Stimulated activated CD8-positive, alpha-beta memory T cell treated with anti-CD3 and anti-CD28 coated beads, Interleukin-4, amount 100 ng/mL, for 4 hours (primary cell): ENCODE measurements at places on chromosomes 1 and 21.

DNA sequence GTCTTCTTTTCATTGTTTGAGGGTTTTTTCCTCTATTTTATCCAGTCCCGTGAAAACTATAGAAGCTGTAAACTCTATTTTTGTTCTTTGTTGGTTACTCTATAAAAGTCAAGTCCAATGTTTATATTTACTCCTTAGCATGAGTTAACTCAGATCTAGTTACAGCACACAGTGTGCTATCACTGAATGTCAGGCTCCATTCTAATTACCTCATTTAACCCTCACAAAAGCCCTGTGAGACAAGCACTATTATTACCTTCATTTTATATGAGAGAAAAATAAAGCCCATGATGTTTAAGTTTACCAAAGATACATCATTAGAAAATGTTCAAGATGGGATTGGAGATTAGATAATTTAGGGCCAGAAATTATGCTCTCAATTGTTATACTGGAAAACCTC, 251.4 kb upstream of the SNX7 start:
- DNase-seq, result no peak

DNA sequence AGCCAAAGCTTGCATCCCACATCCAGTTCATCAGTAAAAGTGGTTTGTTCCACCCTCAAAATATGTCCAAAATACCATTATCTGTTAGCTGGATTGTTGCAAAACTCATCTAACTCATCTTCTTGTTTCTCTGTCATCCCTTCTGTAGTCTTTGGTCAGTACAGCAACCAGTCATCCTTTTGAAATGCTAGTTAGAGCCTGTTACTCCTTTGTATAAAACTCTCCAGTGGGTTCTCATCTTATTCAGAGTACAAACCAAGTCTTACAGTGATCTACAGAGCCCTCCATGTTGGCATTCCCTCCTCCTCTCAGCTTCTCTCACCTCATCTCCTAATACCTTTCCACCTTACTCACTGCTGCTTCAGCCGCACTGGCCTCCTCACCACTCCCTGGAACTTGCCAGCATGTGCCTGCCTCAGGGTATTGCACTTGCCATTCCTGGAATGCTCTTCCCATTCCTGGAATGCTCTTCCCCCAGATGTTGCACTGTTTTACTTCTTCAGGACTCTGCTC, 70.6 kb downstream of the LAMC1 start:
- no peak for DNase-seq

DNA sequence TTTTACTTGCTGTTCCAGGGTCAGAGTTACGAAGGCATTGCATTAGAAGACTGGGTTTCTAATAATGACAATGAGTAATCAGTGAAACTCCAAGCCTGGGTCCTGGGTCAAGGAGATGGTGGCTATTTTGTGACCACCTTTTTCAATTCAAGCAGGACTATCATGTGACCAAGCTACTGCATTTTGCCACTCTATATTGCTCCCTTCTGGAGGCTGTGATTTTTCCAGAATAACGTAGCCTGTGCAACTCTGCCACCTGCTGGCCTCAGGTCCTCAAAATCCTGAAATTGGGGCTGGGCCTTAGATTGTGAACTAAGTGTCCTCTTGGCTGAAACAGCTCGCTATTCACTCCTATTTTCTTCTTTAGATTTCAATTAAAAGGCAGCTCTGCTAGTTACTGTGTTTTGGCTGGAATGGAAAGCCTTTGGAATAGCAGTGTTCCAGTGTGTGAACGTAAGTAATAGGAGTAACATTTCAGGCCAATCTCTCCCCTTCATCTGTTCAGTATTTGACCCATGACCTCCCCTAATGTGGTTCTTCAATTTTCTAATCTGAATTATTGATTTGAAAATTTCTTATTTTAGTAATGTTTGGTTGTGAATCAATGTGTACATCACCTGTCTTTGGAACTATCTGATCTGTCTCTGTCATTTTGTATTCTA, 52.9 kb upstream of the CD46 start:
- DNase-seq, result no peak

DNA sequence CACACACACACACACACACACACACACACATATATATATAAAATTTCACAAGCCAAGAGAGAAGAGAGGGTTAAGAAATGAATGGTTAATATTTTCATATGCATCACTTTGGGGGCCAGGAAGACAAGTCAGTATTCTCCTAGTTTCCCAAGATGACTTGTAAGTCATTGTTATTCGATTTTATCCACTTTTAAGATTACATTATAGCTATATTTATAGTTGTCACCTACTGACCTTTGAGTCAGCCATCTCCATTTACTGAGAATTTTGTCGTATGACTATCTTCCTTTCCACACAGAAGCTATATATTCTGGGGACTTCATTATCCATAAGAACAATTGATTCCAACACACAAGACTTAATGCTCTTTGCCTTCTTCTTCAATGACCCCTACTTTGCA, 8.9 kb downstream of the LYST start:
- no peak for DNase-seq

DNA sequence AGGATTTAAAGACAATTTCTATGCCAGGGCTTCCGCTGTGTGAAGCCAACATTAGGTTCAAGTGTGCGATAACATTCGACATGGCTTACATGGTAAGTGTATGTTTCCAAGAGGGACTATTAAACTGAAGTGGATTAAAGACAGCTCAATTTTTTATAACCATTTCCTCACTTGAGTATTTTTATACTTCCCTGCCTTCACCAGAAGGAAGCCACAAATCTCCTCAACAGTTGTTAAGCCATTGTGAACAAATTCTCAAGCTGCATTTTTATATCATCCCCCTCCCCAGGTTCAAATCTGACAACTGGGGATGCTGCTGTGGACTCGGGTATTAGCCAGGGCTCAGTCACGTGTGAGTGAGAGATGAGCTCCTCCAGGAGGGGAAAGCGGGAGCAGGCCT, 116.3 kb downstream of the RHOU start:
- DNase-seq, result no peak
